ENCODE measurements at places on chromosomes 7 and 10.

DNA sequence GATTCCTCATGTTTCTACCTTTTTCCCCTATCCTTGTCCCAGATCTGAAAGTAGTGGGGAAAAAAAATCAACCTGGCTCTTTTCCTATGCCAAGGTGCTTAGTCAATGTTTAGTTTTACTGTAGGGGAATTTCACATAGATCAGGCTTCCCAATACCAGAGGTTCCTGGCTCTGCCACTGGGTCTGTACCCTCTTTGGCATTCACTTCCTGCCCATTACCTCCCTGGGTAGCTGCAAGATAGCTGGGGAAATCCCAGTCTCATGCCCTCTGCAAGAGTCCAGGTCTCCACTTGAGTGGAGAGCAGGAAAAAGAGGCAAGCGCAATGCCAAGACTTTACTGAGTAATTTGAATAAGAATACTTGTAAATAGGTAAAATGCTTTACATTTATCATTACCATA is 3.5 kb upstream of the BPGM start:
- DNase-seq, result no peak

DNA sequence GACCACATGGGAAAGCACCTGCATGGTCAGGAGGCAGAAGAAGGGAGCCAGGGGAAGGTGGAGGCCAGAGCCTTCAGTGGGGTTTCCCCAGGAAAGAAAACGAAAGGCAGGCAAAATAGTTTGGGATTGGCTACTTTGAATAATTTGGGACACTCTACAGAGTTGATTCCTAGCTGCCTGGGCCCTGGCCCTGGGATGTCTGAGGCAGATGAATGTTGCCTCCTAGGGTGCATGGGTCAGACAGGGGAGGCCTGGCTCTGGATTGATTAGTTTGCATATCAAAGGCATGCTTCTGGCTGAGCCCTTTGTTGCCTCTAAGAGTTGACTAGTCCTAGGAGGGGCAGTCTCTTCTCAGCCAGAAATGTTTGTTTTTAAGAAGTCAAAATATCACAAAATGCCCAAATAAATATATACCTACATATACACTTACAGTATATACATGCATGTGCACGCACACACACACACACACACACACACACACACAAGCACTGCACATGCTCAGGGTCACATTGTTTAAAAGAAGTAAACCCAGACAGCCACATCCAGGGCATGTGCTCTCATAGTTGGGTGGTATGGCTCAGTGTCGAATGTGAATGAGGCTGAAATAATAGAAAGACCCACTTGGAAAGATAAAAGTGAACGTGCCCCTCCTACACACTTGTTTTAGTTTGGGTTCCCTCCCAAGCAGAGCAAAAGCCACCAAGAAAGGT is 184.2 kb downstream of the GPAM start:
- no peak for DNase-seq

DNA sequence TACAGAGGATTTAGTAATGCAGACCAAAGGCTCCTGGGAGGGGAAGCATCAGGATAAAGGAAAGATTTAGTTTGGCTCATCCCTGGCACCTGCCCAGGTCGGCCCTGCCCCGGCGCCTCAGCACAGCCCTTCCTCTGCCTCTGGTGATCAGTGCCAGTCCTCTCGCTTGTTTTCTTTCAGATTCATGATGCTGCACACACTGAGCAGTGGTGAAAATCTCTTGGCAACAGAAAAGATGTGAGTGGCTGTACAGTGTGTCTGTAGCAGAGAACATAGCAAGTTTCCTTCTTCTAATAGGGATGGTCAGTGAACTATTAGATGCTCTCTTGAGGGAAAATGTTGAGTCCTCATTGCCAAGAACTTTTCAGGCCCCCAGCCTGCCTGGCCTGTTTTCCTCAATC is 994.1 kb downstream of the KCNMA1 start:
- no peak for DNase-seq

DNA sequence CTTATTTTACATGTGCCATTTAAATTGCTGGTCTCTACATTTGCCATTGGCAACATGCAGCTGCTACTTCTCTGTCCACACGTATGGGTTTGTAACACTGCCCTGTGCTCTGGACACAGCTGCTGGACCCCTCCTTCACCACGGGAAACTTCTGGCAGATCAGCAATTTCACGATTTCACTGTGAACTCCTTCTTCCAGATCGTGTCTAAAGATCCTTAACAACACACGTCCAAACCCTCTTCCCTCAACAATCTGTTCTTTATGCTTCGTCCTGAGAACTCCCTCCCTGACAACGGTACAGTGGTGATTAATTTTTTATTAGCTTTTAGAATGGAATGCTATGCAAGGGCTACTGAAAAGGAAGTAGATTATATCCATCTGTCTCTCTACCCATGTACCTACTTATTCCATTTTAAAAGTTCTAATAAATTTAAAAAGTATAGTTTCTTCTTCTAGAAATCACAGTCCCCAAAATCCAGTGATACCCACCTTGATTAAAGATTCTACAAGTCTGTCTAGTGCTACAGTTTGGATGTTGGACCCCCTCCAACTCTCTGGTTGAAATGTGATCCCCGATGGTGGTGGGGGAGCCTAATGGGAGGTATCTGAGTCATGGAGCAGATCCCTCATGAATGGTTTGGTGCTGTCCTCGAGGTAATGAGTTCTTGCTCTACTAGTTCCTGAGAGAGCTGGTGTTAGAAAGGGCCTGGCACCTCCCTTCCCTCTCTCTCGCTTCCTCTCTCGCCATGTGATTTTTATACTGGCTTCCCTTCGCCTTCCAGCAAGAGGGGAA is 81.0 kb downstream of the KIAA1549 start:
- DNase-seq, result peak; percentile 63

GRCh38 chr7:75727881-75728593 is 10.7 kb downstream of the HIP1 start:
- no peak for DNase-seq

DNA sequence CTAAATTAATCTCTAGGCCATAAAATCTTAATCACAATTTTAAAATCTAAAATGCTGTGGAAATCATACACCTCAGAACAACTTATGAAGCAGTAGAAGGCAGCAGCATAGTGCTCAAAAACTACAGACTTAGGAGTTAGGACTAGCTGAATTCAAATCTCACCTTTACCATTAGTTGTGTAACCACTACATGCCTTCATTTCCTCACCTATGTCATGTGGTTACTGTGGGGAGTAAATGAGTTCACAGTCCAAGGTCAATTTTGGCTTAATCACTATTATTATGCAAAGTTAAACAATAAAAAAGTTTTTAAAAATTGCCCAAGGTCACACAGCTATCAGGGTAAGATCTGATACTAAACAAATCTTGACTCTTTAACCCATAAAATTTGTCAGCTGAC is 37.0 kb downstream of the SNX13 start:
- DNase-seq, result no peak

GRCh38 chr7:99597762-99598501 is at the start of gene TMEM225B:
TMEM225B (plus strand) TSS chr7:99598267; CDS start chr7:99604389, 6,122 bp downstream.
- no peak for DNase-seq

GRCh38 chr7:156380261-156380660 is 260.3 kb upstream of the RNF32 start:
- no peak for DNase-seq

DNA sequence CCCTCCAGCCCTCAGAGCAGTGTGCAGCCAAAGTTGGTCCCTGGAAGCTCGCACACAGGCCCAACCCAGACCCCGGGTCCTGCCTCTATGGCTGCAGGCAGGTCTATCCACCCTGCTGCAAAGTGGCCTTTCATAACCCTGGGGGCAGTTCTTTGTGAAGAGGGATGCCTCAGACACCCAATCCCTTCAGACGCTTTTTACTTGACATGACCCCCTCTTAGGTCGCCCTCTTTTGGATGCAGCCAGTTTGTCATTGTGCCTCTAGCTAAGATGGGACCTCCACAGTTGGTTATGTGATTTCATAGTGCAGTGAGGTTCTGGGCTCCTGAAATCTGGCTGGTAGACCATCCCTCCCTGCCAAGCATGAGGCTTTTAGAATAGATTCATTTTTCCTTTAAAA is 27.3 kb downstream of the SMKR1 start:
- DNase-seq, result no peak

DNA sequence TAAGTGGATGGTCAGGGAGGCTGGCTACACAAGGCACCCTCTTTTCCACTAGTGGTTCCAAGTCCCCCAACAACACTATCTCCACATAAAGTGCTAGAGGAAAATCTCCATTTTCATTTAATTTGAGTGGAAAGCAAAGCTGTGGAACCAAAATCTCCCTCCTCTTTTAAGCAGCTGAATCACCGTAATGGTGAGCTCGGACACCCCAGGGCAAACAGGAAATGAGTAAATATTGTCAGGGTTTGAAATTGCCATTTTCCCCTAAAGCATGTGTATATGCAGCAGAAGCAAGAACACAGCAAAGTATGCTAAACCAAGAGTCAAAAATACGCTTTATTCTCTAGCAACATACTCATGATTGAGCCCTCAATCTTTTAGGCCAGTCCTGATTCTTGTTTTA is 143.7 kb downstream of the GPAM start:
- DNase-seq, result no peak

- DNase-seq, result no peak
Measured at GRCh38 chr10:68251625-68252495, 19.9 kb upstream of the ATOH7 start.

GRCh38 chr10:124423813-124424212 is 5.1 kb upstream of the OAT start:
- DNase-seq, result no peak
